Umbilical cord (tissue), 2 donors: ENCODE measurements at places on chromosomes 6 and 20.

DNA sequence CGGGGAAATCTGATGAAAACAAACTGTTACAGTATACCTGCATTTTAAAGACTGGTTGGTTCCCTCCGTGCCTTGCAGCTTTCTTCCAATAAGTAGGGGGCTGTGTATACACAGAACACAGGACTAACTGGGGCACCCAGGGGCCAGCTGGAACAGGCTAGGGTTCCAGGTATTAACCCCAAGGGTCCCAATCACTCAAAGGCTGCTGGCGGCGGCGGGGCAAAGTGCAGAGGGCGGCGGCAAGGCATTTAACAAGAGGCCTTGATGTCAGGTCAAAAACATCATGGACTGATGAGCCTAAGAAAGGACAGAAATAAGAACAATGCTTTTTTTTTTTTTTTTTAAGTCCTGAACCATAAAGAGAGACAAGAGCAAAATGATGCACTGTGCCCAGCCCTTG is 2.5 kb downstream of the PMEPA1 start:
- DNase-seq: no peak

DNA sequence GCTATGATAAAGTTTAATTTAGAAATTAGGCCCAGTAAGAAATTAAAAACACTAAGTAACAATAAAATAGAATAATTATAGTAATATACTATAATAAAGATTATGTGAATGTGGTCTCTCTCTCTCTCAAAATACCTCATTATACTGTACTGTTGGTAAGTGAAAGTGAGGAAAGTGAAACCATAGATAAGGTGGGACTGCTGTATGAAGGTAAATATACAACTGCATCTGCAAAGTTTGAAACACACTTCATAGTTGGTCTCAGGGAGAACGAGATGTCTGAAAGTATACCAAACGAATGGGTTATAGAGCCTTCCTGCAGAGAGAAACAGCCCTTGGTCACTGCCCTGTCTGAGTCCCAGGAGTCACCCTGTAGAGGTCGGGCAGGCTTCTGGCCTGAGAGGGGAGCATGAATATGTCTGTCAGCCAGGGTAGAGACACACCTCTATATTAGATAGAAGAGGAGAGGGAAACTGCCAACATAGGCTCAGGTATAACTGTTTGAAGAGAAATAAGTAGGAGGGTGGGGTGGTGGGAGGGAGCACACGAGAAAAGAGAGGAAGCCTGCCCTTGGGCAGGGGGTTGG is 31.8 kb downstream of the SESN1 start:
- DNase-seq: no peak

DNA sequence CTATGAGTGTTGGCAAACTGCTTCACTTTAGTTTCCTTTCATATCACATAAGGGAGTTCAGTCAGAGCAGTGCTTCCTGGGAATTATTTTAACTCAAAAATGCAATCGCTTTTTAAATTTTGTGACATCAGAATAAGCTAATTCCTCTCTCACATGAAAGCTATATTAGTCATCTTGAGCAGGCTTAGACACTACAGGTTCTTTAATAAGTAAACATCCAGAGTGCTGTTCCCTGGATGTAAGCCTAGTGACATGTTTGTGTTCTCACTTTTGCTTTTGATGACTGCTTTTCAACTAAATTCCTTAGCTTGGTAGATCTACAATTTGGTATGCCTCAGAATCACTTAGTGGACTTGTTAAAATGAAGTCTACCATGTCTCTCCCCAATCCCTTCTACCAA is 252.7 kb upstream of the POU3F2 start:
- no peak for DNase-seq

DNA sequence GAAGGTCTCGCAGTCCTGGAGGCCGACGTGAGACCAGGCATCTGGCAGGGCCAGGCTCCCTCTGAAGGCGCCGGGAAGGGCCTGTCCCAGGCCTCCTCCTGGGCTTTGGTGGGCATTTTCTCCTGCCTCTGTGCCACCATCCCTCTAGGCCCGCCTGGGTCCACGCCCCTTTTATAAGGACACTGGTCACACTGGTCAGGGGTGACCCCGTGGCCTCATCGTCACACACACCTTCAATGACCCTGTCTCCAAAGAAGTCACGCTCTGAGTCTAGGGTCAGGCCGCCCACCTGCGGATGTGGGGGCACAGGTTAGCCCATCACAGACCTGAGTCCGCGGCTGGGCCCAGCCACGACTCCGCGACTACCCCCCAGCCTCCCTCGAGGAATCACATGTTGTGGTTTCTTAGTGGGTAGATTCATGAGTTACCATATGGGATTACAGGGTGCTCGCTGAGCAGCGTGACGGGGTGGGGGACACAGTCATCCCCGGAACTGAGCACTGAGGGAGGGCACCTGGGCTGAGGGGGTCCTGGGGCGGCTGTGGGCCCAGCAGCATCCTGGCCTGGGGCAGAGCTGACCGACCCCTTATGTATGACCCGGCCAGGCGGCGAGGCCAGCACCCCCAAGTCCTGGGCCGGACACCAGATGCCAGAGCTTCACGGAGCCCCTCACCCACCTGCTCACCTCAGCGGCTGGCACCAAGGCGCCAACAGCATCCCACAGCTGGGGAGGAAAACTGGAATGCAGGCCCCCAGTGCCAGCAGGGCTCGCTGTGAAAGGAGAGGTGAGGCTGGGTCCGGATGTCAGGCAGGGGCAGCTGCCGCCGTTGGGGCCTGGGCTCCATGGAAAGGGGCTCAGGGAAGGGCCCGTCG is 115.9 kb downstream of the DLL1 start:
- no peak for DNase-seq

- DNase-seq: no peak
These were observed 102.3 kb downstream of the LYRM2 start for GRCh38 chr6:89536231-89536630.

GRCh38 chr6:139600919-139601475 is 226.5 kb upstream of the CITED2 start:
- DNase-seq: no peak

DNA sequence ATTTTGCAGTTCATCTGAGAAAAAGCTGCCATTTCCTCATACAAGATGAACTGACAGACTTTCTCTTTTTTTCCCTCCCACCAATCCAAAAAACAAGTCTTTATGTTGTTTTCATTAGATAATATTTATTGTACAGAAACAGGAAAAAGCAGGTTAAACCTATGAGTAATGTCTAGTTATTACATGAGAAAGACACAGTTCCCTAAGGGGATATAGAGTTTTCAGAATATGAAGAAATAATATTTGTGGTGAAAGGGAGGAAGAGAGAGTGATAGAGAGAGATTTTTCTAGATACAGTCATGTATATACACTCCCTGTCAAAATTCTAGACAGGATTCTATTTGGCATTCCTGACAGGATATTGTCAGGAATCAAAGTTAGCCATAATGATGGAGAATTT is 392.4 kb downstream of the BMP2 start:
- peak; percentile 1 for DNase-seq

GRCh38 chr20:40197691-40198090 is 491.3 kb downstream of the MAFB start:
- DNase-seq: peak; percentile 41

DNA sequence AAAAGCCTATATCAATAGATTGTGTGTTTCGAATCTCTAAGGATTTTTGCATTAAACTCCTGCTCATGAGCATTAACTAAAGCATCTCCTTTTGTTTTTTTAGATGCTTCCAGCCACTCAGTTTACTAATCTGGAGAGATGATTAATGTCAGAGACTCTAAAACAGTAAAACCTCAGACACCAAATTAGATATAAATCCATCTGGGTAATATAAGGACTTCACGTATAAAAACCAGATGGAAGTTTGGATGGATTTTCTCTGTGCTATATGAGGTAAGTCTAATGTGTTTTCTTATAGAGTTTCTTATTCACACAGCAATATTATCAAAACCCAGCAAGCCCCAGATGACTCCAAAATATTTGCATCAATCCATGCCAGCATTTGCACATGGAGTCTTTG is 137.2 kb downstream of the SYNE1 start:
- DNase-seq: peak; percentile 5

- no peak for DNase-seq
These were observed 10.8 kb upstream of the SF3B5 start for GRCh38 chr6:144106206-144106605.

GRCh38 chr6:88683734-88684133 is 279.7 kb downstream of the RNGTT start:
- DNase-seq: no peak

DNA sequence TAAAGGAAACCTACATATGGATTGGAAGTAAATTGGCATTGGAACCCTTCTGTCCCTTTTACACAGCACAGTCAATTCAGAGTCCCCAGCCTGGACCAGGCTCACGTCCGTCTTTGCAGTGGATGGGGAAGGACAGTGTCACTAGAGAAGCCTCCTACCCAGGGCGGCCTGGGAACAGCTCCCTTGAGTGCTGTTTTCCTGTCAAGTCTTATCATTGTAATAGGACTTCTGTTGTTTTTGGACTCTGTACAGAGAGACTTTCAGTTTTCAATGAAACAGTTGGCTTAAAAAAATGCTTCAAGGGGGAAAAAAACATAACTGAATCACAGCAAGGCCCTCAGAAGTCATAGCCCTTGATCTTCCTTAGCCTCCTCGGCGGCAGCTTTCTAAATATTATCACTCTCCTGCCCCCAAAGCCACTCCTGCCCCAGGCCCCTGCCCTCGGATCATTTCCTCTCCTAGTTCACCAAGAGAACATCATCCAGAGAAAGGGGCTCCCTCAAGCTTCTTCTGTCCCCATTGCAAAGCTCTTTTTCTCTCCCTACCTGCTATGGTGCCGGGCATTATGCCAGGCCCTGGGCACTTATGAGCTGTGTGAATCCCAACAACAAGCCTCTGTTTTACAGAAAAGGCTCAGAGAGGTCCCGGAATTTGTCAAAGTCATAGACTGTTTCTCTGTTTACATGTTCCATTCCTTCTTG is 37.8 kb upstream of the CNKSR3 start:
- peak; percentile 87 for DNase-seq
